Hindlimb muscle (tissue), 1 donor: ENCODE measurements at places on chromosomes 11 and 22.

DNA sequence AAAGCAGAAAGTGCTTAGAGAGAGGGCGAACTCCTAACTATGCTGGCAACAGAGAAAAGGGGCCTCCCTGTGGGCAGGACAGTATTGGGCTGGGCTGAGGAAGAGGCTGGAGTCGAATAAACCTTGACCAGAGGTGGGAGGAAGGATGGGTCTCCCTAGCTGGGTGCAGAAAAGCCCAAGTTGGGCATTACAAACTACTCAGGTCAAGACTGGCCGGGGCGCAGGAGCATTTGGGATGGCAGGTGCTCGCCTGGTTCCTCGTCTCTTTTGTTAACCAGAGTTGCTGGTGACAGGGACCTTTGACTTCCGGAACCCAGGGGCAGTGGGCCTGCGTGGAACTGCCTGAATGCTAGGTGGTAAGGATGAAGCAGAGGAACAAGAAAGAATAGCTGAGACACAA, 80.3 kb upstream of the SHISAL1 start:
- no peak for DNase-seq

GRCh38 chr11:2260491-2261364, 9.7 kb downstream of the ASCL2 start:
- no peak for DNase-seq

DNA sequence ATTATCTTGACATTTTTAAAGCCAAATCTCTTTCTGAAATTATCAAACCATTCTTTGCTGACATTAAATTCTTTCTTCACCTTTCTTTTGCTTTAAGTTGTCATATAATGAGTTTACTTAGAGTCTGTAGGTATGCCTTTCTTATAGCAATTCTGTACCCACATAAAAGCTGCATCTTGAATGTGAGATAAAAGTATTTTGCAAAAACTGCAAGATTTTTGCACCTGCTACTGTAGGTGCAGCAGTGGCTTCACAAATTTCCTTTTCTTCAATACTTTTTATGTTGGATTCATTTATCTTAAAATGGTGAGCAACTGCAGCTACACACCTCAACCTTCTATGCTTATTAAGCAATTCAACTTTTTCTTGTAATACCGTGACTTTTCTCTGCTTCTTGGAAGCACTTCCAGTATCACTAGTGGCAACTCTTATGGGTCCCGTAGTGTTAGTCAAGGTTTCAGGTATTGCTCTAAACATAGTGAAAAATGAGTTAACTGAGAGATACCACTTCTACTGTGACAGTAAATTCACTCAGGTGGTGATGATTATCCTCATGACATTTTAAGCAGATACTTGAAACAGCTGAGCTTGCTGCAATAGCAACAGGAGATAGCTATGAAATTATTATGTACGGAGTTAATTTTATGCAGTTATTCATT, 18.8 kb downstream of the ZFP91 start:
- no peak for DNase-seq

- DNase-seq, result no peak
Measured at GRCh38 chr22:23466351-23466750, 113.7 kb downstream of the IGLL1 start.

DNA sequence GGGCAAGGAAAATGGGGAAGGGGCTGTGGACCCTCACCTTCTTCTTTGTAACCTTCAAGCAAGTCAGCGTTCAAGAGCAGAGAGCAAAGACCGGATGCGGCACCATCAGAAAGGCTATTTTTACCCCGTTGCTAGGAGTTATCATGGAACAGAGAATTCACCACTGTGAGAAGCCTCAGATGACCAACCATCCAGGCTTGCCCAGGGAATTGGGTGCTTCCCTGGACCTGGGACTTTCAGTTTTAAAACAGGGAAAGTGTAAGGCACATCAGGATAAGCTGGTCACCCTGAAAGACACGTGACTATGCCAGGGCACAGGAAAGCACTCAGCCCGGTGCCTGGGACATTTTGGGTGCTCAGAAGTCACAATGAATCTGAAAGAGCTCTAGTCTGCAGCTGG, 10.4 kb downstream of the GALNT18 start:
- no peak for DNase-seq

- DNase-seq, result no peak
Measured at GRCh38 chr11:14136561-14136960, 174.0 kb downstream of the SPON1 start.

GRCh38 chr11:119027561-119028345, 2.9 kb downstream of the SLC37A4 start:
- DNase-seq, result no peak

- no peak for DNase-seq
Measured at GRCh38 chr11:76621466-76621865, 49.1 kb downstream of the LRRC32 start.

GRCh38 chr11:134762248-134763029, 350.4 kb upstream of the B3GAT1 start:
- DNase-seq, result no peak

- DNase-seq, result peak; percentile 66
Measured at GRCh38 chr11:96464700-96465307, 75.0 kb downstream of the JRKL start.

DNA sequence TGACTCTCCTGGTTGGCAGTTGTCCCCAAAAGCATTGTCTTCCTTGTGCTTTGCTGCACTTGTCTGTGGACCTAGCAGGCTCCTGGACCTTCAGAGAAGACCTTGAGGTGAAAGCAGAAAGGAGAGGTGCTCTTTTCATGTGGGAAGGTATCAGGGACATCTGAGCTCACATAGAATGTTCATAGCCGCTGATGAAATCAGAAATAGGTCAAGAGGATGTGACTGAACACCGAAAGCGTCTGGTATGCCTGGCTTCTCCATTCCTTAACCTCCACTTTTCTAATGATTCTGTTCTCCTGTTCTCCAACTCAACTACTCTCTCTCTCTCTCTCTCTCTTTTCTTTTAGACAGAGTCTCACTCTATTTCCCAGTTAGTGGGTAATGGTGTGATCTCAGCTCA, 6.2 kb upstream of the CUL5 start:
- DNase-seq, result no peak

DNA sequence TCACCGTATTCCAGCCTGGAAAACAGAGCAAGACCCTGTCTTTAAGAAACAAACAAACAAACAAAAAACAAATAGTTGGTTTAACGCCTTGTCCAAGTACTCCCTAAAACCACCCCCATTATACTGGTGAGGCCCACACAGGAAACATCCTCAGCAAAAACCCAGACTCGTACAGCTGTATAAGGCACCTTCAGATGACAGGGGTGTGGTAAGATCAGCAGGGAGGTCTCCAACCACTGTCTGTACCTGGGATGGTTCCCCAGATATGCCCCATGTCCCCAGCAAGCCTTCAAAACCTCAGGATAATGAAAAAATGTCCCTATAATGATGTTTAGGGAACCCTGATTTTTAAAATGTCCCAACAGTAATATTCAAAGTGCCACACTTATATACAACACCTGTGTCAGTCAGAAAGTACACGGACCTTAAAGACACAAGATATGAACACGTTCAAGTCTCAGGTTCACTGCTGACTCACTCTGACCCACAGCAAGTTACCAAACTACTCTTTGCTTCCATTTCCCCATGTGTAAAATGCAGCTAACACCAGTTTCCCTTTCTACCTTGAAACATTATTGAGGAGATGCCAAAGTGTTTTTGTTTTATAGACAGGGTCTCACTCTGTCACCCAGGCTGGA, 9.3 kb downstream of the SF3A1 start:
- DNase-seq, result no peak

GRCh38 chr11:62393735-62394134, 25.1 kb upstream of the SCGB1A1 start:
- no peak for DNase-seq

- DNase-seq, result no peak
Measured at GRCh38 chr22:40076702-40077645, 82.2 kb downstream of the FAM83F start.

- no peak for DNase-seq
Measured at GRCh38 chr22:46357711-46358520, 22.4 kb downstream of the TRMU start.

GRCh38 chr11:31860391-31860790, 49.3 kb upstream of the PAX6 start:
- no peak for DNase-seq

DNA sequence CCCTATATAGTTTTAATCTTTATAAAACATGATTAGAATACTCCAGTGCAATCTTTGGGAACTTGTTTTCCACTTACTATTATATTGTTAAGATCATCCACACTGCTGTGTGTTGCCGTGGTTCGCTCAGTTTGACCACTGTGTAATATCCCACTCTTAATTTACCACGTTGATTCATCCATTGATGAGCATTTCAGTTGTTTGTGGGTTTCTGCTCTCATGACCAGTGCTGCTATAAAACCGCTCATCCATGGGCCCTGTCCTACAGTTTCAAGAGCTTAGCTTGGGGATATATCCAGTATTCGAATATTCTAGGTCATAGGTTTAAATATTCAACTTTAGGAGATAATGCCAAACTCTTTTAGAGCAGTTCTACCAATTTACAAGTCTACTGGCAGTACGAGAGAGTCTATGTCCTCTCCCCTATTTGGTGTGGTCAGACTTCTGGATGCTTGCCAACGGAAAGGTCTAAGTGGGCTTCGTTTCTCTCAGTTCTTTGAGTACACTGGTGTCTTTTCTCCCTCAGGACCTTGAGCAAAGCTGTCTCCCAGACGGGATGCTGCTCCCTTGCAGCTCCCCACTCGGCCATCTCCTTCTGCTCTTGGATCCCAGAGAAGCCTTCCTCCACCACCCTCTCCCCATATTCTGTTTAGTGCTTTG, 94.9 kb upstream of the ALX4 start:
- no peak for DNase-seq

DNA sequence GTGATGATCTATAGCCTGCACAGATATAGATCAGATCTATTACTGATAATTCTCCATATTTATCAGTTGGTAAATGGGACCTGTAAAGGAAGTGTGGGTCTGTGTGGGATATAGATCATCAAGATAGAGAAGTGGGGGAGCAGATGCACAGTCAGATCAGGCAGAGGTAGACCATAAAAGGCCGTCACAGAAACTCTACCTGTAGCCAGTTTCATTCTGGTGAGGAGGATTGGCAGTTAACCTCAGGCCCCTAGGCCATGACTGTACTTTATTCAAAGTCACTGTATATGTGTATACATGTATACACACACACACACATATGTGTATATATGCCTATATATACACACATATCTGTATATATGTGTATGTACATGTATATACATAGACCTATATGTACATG, 69.1 kb downstream of the ADM start:
- no peak for DNase-seq

DNA sequence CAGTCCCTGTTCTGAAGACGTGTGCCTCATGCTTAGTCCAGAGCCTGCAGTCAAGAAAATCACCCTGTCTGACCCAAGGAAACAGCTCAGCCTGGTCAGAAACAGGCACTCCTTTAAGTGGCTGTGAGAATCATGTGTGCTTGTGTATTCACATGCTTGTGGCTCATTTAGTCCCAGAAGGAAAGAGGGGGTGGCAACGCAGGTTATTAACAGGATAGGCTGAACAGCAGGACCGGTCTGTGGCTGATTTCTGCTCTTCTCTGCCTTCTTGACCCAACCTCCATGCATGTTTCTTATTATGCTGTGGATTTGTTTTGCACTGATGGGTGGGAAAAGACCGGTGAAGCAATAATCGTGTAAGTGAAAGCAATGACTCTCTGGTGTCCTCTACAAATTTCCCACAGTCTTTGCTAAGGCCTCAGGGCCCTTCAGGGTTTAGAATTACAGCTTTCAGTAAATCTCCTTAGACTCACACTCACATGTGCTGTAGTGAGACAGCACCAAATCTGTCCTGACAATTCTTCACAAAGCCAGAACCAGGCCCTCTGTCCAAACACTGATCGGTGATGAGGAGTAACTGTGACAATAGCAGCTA, 288.1 kb downstream of the ETS1 start:
- no peak for DNase-seq

DNA sequence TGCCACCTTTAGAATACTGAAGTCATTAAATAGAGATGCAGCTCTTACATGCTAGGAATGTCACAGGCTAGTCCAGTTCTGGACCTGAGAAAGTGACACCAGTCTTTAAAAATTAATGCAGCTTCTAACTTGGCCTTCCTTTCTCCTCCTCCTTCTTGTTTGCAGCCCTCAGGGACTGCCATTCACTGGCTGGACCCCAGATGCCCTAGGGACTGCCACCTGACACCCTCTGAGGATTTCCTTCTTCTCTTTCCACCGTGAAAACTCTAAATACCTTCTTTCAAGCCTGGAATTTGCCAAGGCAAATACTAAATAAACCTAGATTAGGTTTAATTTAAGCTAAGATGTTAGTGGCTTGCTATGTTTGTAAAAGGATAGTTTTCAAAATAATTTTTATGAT, 78.4 kb downstream of the MUC15 start:
- no peak for DNase-seq

DNA sequence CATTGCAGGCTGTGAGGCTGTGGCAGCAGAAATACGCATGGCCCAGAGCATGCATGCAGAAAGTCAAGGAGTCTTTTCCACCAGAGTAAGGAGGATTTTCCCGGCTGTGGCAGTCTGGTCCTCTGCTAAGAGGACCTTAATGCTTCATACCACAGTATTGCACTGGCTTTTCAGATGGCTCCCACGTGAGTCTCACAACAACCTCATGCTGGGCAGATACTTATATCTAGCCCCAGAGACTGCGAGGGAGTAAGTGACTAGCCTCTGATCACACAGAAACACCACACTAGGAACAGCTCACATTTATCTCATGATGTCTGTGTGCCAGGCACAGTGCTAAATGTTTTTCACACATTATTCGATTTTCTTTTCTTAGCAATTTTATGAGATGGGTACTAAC, 8.0 kb downstream of the CRY2 start:
- DNase-seq, result no peak

DNA sequence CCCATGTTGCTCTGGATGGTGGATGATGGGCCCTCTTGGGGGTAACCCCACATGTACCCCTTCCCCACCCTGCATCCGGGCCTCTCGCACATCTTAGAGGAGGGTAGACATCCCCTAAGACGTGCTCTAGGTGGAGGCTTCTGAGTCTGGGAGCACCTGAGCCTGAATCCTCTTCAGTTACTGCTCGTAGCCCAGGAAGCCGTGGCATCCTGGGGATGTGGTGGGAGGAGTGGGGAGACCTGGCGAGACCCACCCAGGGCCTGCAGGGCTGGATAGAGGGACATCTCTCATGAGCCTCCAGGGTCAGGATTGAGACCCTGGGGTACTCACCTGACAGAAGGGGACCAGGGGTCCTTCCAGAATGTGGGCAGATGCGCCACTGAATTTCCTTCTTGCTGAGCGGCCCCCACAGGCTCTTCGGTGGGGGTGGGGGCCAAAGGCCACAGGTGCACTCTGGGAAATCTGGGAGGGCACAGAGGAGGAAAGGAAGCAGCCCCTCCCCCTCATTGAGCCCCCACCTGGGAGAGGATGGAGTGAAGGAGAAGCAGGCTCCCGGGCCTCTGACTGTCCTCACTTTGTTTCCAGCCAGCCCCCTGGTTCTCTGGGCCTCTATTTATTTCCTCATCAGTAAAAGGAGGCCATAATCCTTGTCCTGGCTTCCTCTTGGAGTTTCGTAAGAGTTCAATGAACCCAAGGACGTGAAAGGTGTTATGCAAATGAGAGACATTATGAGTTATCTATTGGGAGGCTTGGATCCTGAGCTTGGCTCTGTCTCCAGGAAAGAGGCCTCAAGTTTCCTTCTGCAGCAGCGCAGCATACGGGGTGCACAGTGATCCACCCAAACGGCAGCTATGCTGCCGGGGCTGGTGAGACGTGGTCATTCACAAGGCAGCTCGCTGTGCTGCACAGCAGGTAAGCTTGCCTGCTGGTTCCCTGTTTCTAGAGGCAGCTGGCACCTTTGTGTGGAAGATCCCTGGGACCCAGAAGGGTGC, 31.2 kb downstream of the KCNJ4 start:
- no peak for DNase-seq

- DNase-seq, result no peak
Measured at GRCh38 chr22:21951931-21952465, 650 bp downstream of the PPM1F start.
